ENCODE measurements at places on chromosomes 3 and 15. TPM values are rescaled to one million over a fixed set of nuclear protein-coding genes. Genes with fewer than 3 reads are reported as not detected.
A peak's percentile ranks its signal among the peaks of the same experiment; 100 is the strongest.

DNA sequence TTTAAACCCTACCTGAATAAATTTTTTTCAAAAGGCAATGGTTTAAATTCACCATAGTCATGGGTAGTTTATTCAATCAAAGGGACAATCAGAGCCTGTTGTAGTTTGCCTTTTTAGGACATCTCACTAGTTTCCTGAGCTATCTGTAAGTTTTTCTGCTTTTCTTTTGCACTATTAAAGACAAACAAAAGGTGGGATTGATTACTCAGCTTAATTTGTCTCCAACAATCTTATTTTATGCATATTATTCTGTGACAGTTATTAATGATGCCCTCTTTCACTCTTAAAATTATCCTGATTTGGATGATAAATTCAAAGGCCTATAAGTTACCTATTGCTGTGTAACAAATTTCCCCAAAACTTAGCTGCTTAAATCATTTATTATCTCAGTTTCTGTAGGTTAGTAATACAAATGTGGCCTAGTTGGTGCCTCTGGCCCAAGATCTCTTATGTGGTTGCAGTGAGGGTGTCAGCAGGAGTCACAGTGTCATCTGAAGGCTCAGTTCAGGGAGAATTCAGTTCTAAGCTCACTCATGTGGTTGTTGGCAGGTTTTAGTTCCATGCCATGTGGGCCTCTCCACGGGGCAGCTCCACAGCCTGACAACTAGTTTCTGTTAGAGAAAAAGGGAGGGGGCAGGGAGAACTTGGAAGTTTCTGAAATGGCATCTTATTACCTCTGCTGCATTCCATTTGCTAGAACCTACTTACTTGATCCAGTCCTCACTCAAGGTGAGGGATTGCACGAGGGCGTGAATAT is 16.0 kb downstream of the ARMC8 start:
- no peak for DNase-seq

The GLDN gene
- total RNA-seq: 2.9 TPM

The GAP43 gene
- total RNA-seq: 0.42 TPM

DNA sequence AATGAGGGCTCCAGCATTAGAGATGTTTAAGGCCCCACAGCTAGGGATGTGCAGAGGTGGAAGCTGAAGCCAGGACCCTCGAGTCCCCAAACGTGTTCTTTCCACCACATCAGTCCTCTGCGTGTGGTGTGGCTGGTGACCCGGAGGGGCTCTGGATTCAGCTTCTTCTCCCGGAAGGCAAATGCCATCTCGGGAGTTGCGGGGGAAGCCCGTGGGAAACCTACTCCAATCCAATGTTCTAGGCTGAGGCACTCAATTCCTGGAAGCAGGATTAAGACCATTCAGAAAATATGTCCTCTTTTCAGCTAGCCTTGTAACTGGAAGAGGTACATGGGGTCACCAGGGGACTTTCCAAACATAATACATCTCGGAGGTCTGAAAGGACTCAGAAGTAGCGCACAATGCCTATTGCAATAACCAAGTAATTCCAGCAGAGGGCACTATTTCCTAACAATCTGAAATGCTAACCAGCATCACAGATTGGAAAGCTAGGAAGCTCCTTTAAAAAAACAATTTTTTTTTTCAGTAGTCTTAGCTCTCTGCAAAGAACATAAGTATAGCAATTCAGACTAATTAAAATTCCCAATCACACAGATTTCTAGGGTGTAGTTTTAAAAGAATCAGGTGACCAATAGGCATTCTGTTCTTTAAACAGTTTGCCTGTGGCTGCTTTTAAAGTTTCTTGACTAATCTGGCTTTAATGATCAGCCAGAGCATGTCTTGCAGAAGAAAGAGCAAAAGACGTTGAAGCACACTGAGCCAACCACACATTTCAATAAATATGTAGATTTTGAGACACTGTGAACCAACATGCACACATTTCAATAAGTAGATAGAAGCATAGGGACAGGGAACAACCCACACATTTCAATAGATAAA is 36.1 kb downstream of the BNC1 start:
- DNase-seq: no peak

DNA sequence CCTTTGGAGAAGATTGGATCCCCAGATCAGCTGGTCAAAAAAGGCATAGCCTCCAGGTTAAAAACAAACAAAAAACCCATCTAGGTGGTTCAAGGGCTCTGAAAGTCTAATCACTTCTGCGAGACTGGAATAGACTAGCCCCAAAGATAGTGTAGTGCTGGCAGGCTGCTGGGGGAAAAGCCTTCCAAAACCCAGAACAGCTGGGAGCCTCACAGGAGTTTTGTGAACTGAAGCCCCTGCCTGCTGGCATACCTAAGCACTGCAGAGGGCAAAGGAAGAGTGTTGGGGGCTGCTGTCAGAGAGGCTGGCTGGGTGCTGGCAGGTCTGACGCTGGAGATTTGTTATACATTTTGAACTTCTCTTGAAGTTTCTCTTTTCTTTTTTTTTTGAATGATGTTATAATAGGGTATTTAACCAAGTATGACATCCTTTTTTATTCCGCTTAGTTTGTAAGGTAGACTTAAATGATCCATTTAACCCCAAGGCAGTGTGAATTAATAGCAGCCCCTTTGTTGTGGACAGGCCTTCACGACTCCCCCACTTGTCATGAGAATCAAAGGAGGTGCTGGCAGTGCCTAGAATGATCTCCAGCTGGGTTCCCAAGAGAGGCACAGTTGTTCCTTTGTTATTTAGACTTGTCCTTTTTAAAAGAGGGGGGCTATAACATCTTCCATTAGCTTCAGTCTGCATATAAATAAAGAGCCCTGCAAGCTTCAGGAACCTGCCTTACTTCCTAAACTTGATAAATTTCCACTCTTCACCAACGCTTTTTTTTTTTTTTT is 53.9 kb downstream of the CRTC3 start:
- DNase-seq: no peak

The IGSF10 gene
- total RNA-seq: 3.0 TPM

DNA sequence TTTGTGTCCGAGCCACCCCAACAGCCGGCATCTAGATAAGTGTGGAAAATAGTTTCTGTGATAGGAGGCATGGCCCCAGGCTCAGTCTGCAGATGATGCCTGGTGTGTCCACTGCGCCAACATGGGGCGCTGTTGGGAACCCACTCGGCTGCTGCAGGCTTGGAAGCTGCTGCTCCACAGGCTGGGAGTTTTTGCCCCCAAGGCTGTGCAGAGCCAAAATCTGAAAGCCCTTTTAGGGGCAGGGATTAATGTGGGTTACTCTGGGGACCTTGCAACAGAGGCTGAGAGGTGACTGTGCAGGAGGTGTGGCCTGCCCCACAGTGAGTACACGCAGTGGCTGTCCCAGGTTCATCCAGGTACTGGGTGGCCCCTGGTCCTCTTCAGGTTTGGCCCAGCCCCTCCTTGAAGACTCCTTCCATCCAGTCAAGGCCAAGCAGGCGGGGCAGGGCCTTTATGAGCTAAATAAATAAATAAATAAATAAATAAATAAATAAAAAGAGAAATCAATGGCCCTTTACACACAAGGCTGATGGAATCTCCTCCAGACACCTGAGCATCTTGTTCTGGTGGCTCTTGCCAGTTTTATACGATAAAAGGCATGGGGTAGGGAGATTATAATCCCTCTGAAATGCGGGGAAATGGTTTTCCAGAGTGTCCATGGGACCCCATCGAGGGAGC is 73.8 kb downstream of the AAGAB start:
- DNase-seq: no peak

- DNase-seq: no peak
These were observed 8.4 kb downstream of the PIGB start for GRCh38 chr15:55327387-55327786.

- DNase-seq: no peak
These were observed 17.7 kb upstream of the GK5 start for GRCh38 chr3:142243134-142243533.

The MAP6D1 gene
- total RNA-seq: 2.9 TPM

- peak; percentile 68 for DNase-seq
These were observed 188.1 kb upstream of the TSC22D2 start for GRCh38 chr3:150220041-150220440.
